ENCODE measurements at places on chromosomes 16 and 17. TPM values are rescaled to one million over a fixed set of nuclear protein-coding genes. Genes with fewer than 3 reads are reported as not detected.

- H3K27ac ChIP-seq = no peak overlapping the region
- no peaks in the 10 kb centered on the region for H3K36me3 ChIP-seq
- H3K4me1 ChIP-seq = no peaks in the 10 kb centered on the region
- H3K27me3 ChIP-seq = no peaks in the 10 kb centered on the region
- no peak overlapping the region for H3K4me3 ChIP-seq
These were observed 56.1 kb upstream of the SOX9 start for GRCh38 chr17:72064606-72065193.

GRCh38 chr17:75182319-75182568 lies 515 bp downstream of the SUMO2 start:
- no peaks in the 10 kb centered on the region for H3K27me3 ChIP-seq
- H3K4me1 ChIP-seq = peaks cover 43% of the 10 kb centered on the region
- H3K27ac ChIP-seq = peak overlapping the region; percentile 100
- H3K4me3 ChIP-seq = peak overlapping the region; percentile 89

The TRAPPC2L gene
- total RNA-seq = 28.6 TPM

GRCh38 chr16:72400257-72401083 lies 228.5 kb upstream of the PMFBP1 start:
- H3K27ac ChIP-seq = no peak overlapping the region
- no peaks in the 10 kb centered on the region for H3K36me3 ChIP-seq
- no peak overlapping the region for H3K4me3 ChIP-seq
- no peak for DNase-seq
- H3K4me1 ChIP-seq = no peaks in the 10 kb centered on the region

GRCh38 chr16:82808036-82808435 lies 181.3 kb downstream of the CDH13 start:
- no peak overlapping the region for H3K27ac ChIP-seq
- no peak overlapping the region for H3K4me3 ChIP-seq
- H3K27me3 ChIP-seq = no peaks in the 10 kb centered on the region
- no peaks in the 10 kb centered on the region for H3K36me3 ChIP-seq
- no peak for DNase-seq

DNA sequence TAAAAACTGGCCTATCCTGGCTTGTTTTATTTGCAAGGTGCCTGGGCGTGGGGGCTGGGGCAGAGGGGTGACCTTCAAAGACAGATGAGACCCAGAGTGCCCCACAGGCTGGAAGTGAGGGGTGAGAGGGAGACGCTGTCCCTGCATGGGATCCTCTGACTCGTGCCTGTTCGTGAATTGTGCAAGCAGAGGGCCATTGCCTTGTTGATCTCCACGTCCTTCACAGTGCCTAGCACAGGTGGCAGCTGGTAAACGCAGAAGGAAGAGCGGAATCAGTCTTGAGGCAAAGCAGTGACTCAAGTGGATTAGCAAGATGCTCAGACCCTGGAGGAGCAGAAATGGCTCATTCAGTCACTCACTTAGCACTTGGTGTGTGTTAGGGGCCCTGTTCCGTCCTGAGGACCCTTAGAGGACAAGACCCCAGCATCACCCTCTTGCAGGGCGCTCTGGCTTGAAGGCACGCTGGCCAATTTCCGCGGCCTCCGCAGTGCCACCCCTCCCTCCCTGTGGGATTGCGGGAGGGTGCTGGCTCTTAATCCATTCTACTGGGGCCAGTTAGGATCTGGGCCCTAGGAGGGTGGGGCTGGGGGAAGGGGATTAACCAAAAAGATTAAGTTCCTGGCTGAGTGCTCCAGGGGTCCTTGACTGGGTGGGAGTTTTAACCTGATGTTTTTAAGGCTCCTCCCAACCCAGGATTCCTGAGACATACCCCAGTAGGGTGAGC lies 151.2 kb downstream of the CCDC182 start:
- H3K36me3 ChIP-seq = no peaks in the 10 kb centered on the region
- no peak overlapping the region for H3K27ac ChIP-seq
- DNase-seq = no peak

DNA sequence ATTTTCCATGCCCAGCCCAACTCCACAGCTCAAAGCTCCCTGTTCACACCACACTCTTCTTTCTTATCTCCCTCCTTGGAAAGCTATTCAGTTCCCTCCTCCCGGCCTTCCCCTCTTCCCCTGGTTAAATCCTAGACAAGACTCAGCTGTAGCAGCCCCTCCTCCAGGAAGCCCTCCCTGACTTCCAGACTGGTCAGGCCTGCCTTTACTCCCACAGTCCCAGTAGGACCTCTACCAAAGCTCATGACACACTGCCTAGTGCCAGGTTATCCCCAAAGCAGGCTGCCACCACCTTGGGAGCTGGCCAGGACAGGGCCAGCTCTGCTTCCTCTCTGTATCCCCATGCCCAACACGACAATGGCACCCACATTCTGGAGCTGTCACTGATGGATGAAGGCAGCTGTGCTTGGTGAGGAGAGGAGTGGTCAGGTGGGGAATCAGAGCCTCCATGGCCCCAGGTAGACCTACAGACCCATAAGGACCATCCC lies 50.0 kb downstream of the BEAN1 start:
- no peaks in the 10 kb centered on the region for H3K27me3 ChIP-seq
- no peak overlapping the region for H3K27ac ChIP-seq
- H3K36me3 ChIP-seq = no peaks in the 10 kb centered on the region

GRCh38 chr17:50708050-50709000 lies 611 bp upstream of the ANKRD40 start:
- peaks cover 60% of the 10 kb centered on the region for H3K4me1 ChIP-seq
- DNase-seq = no peak
- peak overlapping the region; percentile 70 for H3K4me3 ChIP-seq
- no peaks in the 10 kb centered on the region for H3K27me3 ChIP-seq
- peaks cover 14% of the 10 kb centered on the region for H3K36me3 ChIP-seq

The TTLL6 gene
- not detected for total RNA-seq

The MAP2K6 gene
- total RNA-seq = 1.5 TPM

The CCL16 gene
- total RNA-seq = not detected

- peak overlapping the region; percentile 38 for H3K4me3 ChIP-seq
- H3K4me1 ChIP-seq = peaks cover 71% of the 10 kb centered on the region
- H3K27ac ChIP-seq = peak overlapping the region; percentile 78
- no peaks in the 10 kb centered on the region for H3K36me3 ChIP-seq
- H3K27me3 ChIP-seq = no peaks in the 10 kb centered on the region
- DNase-seq = no peak
These were observed 560 bp upstream of the P2RX1 start for GRCh38 chr17:3916825-3917224.

The NPIPB4 gene
- total RNA-seq = 8.7 TPM

DNA sequence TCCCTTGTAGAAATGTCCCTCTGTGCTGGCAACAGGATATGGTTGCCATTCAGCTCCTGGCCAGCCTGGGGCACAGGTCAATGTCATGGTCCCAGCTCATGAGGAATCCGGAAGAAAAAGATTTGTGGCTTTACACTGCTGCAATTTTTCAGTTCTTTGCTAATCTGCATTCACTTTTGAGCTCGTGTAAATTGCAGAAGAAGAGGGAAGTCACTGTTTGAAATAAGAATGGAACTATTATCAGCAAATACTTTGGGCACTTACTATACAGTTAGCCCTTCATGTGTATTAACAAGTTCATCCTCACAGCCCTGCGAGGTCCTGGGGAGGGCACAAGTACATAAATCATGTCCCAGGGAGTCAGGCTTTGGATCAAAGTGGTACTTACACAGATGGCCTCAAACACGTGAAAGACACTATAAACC lies 14.2 kb downstream of the SLC47A2 start:
- H3K27me3 ChIP-seq = no peaks in the 10 kb centered on the region
- H3K36me3 ChIP-seq = no peaks in the 10 kb centered on the region
- H3K27ac ChIP-seq = no peak overlapping the region
- no peak overlapping the region for H3K4me3 ChIP-seq

GRCh38 chr17:3893003-3893719 lies at the start of gene CAMKK1:
CAMKK1 (minus strand) TSS chr17:3893053; CDS start chr17:3885687, 7,366 bp downstream.
- peak within 1 kb of the TSS; percentile 91 for H3K4me3 ChIP-seq
- peak within 1 kb of the TSS; percentile 83 for H3K27ac ChIP-seq
- H3K27me3 ChIP-seq = no peaks in the 10 kb centered on the region
- DNase-seq = no peak
- H3K4me1 ChIP-seq = peaks cover 66% of the 10 kb centered on the region

DNA sequence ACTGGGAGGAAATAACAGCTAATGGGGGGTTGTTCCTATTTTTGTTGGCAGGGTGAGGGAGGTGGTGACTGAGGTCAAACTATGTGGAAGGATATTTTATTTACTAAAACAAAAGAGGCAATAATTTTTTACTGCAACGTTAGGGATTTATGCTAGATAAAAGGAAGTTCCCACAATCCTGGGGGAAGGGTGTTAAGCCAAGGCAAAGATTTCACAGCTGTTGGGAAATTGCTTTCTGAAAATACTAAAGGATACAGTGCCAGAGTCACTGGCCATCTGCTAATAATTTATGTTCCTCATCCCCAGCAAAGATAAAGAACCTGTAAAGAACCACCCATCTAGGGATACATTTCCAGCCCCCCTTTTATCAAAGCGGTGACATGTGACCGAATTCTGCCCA lies 756.0 kb upstream of the RBFOX1 start:
- no peak for DNase-seq
- no peaks in the 10 kb centered on the region for H3K36me3 ChIP-seq
- H3K27me3 ChIP-seq = no peaks in the 10 kb centered on the region
- no peaks in the 10 kb centered on the region for H3K4me1 ChIP-seq
- no peak overlapping the region for H3K4me3 ChIP-seq
